ELR (cell line): ENCODE measurements at places on chromosomes 4 and X.

DNA sequence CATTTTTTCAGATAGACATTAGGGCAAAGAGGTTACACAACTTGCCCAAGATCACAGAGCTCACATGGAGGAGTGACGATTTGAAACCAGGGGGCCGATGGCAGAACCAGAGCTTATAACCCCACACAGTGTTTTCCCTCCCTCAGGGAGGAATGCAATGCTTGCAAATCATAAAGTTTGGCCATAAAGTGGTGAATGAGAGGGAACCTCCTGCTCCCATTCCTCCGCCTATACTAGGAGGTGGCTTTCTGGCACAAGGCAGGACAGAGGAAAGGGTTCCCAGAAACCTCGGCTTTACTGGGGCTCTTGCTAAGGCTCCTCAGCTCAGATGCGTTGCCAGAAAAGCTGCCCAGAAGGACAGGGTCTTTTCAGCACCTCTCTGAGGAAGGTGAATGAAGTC is 19.3 kb downstream of the TMEM154 start:
- DNase-seq: no peak

GRCh38 chr4:66273110-66273509 is 602.8 kb upstream of the EPHA5 start:
- no peak for DNase-seq

GRCh38 chr4:112978691-112979472 is 70.6 kb upstream of the ANK2 start:
- DNase-seq: peak; percentile 80

GRCh38 chr4:112231779-112232713 is at the start of gene AP1AR:
Gene AP1AR (plus strand): TSS chr4:112231787. CDS start chr4:112232092, 305 bp downstream.
- peak; percentile 86 for DNase-seq

DNA sequence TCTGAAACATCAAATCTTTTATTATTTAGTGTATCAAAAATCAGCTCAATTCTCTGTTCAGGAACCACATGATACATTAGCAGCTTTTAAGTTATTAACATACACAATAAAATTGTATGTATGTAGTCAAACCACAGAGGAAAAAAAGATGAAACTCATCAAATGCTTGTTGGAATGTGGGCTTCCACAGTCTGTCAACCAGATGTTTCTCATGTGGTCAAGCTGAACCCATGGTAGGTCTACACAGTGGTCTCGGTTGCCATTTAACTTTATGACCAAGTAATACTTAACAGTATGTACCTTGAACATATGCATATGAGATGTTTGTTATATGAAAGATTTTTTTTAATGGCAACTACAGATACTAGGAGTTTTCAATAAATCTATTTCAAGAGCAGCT is 427.8 kb downstream of the IL15 start:
- no peak for DNase-seq

DNA sequence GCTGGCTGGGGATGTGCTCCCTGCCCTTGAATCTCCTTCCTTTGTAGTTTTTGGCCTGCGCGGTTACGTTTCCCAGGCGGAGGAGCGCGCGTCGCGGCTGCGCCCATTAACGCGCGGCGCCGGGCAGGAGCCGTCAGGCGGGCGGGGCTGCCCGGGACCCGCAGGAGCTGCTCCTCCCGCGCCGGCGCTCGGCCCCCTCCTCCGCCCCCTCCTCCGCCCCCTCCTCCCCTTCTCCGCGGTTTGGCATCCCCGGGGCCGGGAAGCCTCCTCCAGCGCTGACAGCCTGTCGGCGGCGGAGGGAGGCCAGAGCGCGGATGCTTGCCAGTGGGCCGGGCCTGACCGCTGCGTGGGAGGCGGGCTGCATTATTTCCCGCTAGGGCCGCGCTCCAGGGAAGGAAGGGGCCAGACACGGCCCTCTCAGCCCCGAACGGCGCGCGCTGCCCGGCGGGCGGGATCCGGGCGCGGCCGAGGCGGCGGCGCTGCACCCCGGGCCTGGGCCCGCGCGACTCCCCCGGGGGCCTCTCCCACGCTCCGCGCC is at the start of gene DCLK2:
DCLK2 (plus strand) TSS at position 405 of the 538 bp plus-strand sequence. CDS start 583 bp downstream, outside the sequence.
- peak; percentile 79 for DNase-seq

GRCh38 chr4:113560579-113560978 is 201.0 kb downstream of the CAMK2D start:
- DNase-seq: no peak

DNA sequence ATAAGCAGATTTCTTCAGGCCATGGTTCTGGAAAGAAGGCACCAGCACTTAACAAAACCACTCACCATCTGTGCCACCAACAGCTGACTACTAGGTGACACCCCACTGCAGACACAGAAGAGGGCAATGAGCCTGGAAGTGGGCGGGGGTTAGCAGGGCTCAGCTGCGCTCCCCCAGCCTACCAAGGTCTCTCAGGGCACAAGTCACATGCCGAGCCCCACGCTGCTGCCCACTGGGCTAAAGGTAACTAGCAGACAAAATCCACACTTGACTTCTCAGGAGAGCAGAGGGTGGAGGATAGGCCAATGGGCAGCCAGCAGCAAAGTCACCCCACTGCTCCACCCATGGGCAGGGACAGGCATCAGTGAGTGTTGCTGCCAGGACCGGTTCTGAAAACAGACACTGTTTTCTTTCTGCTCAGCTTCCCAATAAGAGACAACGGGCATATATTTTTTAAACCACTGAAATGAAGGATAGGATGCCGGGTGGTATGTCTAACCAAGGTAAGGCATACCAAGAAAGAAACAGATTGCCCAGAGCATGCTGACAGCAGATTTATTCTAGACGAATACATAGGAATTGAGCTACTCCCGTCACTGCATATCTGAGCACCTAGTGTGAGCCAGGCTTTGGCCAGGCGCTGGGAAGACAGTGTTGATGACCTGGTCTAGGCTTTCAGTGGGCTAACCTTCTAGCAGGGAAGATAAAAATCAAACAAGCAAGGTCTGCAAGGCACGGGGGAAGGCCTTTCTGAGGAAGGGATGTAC is 20.1 kb downstream of the ACSL1 start:
- no peak for DNase-seq

DNA sequence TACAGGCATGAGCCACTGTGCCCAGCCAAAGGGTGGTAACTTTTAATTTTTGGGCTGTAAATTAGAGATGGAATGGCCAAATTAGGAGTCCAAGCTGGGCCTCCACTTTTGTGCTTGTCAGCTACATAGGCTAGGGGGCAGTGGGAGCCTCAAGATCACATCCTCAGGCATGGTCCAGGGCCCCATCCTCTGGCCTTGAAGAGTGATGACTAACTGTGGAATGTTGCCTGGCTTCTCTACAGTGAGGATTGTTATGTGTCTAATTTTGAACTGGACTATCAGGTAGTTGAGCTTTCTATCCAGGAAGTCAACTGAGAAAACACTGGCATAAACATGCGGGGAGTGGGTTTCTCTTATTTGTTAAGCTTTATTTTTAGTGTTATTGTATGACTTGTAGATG is 33.0 kb downstream of the CCNG2 start:
- peak; percentile 34 for DNase-seq

- DNase-seq: no peak
Observed at GRCh38 chrX:109264878-109265277, 217.0 kb downstream of the GUCY2F start.

DNA sequence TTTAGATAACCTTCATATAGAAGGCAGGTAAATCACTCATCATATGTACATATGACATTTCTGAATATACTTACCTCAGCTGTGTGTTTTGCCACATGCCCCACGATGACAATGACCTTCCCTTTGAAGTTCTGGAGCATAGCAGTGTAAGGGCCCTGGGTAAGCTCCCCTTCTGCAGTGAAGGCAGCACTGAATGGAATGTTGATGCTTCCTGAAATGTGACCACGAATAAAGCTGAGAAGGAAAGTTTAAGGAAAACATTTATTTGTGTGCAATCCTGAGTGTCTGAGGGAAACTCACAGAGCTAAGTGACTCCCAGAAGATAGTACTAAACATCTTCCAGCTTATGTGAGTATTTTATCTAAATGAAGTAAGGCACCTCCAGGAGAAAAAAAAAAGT is 200.1 kb downstream of the NPNT start:
- DNase-seq: no peak

DNA sequence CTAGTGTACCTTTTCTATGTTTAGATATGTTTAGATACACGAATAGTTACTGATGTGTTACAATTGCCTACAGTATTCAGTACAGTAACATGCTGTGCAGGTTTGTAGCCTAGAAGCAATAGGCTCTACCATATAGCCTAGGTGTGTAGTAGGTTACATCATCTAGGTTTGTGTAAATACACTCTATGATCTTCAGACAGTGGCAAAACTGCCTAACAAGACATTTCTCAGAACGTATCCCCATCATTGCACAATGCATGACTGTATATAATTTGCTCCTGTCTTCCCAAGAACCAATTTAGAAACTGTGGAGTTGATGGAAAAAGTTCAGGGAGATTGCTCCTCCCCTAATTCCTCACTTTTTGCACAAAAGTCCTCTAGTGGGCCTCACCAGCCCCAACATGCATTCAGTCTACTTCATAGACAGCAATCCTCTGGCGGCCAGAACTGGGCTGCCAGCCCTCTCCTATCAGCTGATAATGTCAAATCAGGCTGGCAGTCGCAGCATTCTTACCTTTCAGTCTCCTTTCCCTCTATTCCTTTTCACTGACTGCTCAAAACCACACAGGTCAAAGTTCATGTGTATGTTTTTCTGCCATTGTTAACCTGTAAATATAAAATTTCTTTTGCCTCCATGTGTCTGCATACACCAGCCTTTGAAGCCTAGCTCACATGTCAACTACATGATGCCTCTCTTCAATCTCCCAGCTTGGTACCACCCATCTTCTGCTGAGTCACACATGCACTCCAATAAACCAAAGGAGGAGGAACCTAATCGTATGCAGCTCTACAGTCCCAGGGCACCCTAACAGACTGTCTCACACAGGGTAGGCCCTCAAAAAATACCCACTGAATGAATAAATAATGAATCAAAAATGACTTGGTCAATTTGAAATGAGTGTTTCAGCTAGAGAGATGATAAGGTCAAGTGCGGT is 32.0 kb downstream of the BCLAF3 start:
- no peak for DNase-seq

DNA sequence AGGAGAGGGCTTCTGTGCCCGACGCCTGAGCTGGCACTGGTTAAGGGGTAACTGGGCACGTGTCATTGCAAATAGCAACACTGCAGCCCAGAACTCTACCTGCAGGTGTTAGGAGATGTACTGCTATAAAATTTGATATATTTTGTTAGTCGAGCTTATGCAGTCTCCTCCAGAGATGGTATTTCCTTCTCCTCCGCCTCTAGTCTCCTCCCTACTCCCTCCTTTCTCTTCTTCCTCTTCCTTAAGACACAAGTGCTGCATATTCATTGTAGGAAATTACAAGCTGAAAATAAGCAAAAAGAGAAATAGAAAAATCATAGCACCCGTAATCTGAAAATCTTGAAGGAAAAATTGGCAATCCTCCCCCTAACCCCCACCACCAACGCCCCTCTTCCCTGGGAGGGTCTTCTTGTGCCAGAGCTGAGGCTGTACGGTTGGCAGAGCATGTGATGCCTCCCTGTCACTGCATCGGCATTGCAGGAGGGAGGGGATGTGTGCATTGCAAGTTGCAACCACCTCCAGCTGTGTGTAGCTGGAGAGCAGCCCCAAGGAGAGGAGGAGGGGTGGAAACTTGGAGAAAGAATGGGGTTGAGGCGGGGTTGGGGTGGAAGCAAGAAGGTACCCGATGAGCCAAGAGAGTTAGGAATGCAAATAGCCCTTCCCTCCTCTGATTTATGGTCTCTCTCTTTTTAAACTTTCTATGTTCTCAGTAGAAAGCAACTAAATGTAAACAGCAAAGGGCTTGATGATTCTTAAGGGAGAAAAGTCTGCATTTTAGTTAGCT is 48.3 kb upstream of the MND1 start:
- no peak for DNase-seq

DNA sequence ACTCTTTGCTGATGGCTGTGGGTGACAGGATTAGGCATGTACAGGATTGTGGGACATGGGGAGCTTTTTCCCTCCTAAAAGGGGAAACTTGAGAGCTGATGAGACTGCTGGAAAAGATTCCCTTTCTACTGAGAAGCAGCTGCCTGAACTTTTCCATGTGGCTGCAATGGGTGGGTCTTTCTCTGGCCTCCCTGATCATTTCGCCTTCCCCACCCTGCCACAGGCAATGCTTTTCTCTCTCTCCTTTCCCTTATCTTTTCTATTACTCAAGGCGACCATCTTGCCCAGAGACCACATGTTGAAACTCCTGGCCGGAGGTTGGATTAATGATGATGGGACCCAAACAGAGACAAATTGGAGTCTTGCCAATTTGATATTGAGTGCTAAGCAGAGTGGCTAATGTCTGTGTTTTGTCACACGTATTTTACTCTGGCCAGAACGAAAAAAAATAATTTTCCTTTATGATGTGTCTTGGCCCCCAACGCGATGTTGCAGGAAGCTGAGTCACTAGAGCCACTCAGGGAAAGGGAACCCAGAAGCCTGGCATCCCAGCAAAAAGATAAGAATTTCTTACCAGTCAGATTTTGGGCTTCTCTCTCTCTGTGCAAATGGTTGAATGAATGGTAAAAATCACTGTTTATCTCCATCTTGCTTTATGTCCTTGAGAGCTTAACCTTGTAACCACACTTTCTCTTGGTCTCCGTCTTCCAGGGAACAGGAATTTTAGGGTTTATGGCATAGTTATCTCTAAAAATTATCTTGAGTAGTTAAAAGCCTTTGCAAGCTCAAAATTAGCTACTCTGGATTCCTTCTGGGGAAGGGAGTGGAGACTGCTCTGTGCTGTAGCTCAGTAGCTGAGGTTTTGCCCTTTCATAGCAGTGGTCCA is 19.4 kb upstream of the ATP8A1 start:
- DNase-seq: no peak

- DNase-seq: peak; percentile 20
Observed at GRCh38 chrX:47802589-47802988, 34.1 kb upstream of the ZNF81 start.

DNA sequence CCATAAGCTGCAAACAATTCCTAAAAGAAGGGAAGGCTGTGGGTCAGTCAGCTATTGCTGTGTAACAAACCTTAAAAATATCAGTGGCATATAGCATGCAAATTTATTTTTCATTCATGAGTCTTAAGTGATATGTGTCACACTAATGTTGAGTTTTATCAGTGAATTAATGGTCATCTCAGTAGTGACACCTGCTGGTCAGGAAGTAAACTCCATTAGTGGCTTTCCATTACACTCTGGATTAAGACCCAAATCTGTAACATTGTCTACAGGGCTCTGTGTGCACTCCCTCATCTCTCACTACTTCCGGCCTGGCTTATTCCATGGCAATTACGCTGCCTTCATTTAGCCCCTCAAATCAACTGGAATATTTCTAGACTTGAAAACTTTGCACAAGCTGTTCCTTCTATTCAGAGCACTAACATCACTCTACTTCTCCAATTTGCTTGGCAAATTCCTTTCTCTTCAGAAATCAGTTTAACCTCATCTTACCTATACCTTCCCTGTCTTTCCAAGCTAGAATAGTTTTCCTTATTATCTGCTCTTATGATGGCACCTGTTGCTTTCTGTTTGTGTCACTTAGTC is 217.3 kb upstream of the TAPT1 start:
- DNase-seq: peak; percentile 50

- peak; percentile 5 for DNase-seq
Observed at GRCh38 chrX:43718956-43719355, 62.9 kb downstream of the MAOA start.

DNA sequence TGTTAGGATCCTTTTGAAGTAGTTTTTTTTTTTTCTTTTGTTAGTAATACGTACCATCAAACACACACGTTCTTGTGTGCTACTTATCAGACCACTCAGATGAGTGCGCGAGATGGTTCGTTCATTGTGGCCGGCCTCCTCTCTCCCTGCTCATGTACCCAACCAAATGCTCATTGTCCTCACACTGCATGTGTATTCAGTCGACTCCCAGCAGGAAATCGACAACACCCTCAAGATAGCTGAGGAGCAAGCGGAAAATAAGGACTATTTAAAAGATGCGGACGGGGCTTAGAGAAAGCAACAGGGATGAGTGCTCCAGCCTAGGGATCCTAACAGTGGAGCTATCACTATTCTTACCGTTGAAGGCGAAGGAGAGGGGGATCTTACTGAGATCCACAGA is 72.9 kb upstream of the GUCY1A1 start:
- no peak for DNase-seq
